ENCODE measurements at places on chromosomes 12 and 14.
A peak's percentile ranks its signal among the peaks of the same experiment; 100 is the strongest.

DNA sequence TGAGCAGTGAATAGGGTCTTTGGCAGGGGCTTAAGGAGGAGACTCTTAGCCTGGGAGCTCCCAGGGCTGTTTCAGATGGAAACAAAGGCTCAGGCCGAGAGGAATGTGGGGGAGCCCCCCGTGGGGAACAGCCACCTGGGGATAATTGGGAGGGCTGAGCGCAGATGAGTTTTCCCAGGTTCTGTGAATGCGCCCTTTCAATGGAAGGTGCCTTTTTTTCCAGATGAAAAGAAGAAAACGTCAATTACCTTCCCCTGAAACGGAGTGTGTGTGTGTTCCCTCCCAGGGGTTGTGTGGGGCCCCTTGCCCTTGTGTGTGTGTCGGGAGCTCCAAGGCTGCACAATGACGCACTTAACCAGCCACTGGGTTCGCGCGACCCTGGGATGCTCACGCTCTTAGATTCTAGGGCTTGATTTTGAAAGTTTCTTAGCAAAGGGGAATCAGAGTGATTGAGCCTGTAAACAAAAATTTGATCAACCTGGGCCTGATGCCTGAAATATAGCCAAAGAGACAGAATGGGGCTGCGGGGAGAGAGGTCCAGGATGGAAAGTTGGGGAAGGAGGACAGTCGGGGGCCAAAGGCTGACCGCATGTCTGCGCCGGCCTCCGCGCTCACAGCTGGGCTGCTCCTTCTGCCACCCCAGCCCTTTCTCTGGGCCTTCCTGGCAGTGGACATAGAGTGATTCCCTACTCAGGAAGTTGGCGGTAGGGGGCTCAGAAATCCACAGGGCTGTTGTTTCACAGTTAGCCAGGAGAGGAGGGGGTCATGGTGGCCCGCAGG, 14.6 kb downstream of the MEG3 start:
- H3K27ac ChIP-seq, result peak overlapping the region; percentile 75
- H3K4me3 ChIP-seq, result no peak overlapping the region
- no peaks in the 10 kb centered on the region for H3K36me3 ChIP-seq
- H3K27me3 ChIP-seq, result no peaks in the 10 kb centered on the region

DNA sequence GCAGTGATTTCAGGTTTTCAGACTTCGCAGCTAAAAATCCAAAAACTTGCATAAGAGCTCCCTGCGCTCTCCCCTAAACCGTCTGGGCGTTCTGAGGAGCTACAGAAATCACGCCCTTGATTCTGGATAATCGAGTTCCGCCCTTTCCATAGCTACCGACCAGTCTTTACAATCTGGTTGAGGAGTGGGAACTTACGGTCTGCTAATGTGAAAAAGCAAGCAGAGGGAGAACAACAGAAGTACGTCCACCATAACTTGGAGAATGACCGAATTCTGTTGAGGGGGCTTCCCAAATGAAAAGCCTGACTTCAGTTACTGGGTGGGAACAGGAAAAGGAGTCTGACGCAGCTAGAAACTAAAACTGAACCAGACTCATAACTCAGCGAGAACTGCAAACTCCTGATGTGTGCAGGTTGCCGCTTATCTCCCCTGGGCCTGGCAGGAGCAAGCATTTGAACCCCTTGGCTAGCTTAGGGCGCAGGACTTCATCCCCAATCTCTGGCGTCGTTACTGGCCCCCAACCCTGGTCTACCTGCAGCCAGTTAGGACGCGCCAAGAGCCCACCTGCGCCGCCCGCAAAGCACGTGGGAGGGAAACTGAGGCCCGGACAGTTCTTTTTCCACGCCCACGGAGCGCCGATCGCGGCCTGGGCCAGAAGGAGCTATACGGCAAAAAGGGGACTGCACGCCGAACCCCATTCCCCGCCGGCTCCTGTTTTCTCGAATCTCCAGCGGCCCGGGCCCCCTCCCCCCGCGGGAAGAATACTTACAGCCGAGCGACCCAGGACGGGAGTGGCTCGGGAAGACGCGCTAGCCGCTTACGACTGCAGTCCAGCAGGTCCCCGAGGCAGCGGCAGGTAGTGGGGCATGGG, 838 bp downstream of the LRIG3 start:
- H3K4me1 ChIP-seq, result no peaks in the 10 kb centered on the region
- no peaks in the 10 kb centered on the region for H3K36me3 ChIP-seq
- H3K27ac ChIP-seq, result peak overlapping the region; percentile 99
- no peak for DNase-seq
- H3K4me3 ChIP-seq, result peak overlapping the region; percentile 87
- H3K27me3 ChIP-seq, result peaks cover 4% of the 10 kb centered on the region

GRCh38 chr12:25718081-25718731, 165.1 kb upstream of the LMNTD1 start:
- DNase-seq, result no peak
- H3K4me1 ChIP-seq, result no peaks in the 10 kb centered on the region
- H3K27ac ChIP-seq, result no peak overlapping the region
- no peaks in the 10 kb centered on the region for H3K36me3 ChIP-seq
- no peaks in the 10 kb centered on the region for H3K27me3 ChIP-seq

DNA sequence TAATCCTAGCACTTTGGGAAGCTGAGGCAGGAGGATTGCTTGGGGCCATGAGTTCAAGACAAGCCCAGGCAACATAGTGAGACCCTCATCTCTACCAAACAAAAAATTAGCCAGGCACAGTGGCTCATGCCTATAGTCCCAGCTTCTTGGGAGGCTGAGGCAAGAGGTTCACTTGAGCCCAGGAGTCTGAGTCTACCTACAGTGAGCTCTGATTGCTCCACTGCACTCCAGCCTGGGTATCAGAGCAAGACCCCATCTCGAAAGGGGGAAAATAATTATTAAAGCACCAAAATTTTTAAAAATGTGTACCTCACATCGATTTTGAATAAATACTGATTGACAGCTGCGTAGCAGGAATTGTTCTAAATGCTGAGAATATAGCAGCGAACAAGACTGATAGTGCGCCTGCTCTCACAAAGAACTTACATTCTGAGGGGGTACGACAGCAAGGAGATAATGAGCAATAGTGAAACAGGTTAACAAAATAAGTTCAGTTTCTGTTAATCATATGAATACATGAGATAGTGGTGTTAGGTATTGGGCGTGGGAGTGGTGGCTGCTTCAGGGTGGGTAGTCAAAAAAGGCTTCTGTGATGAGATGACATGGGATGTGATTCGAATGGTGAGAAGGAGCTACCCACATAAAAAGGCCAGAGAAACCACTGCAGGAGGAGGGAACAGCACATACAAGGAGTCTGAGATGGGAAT, 19.6 kb downstream of the HCFC2 start:
- DNase-seq, result no peak
- H3K36me3 ChIP-seq, result peaks cover 33% of the 10 kb centered on the region
- no peaks in the 10 kb centered on the region for H3K4me1 ChIP-seq
- no peak overlapping the region for H3K4me3 ChIP-seq

DNA sequence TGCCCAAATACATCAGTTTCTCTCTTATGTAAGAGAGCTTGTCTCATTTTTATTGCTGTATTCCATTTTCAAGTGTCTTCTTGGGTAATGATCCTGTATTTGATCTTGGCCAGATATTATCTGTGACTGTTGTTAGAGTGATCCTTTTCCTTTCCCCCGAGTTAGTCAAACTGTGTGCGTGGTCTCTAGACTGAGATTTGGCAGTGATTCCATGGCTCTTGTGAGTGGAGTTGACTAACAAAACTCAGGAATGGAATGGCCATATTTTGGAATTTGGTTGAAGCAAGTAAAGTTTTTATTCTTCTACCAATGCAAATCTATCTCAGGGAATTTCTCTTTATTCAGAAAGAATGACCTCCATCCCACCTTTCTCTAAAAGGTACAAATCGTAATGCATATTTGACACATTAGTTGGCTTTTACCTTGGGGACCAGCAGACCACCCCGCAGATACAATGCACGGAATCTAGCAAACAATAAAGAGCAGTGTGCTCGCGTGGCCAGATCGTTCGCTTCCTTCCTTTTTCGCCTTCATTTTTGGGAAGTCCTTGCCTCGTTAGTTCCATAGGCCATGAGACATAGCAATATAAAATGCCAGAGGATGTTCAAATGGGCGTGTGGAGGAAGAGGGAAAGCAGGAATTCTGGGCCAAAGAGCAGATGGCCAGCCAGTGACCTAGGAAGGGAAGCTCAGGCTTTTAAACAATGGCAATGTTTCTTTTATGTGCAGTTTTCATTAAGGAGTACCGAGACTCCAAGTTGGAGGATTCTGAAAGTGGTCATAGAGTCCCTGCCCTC, 24.4 kb downstream of the ETV6 start:
- no peaks in the 10 kb centered on the region for H3K36me3 ChIP-seq
- peak overlapping the region; percentile 26 for H3K27ac ChIP-seq
- no peak overlapping the region for H3K4me3 ChIP-seq

All from stomach (tissue), 19 donors.